ENCODE measurements at places on chromosomes 4 and X.

DNA sequence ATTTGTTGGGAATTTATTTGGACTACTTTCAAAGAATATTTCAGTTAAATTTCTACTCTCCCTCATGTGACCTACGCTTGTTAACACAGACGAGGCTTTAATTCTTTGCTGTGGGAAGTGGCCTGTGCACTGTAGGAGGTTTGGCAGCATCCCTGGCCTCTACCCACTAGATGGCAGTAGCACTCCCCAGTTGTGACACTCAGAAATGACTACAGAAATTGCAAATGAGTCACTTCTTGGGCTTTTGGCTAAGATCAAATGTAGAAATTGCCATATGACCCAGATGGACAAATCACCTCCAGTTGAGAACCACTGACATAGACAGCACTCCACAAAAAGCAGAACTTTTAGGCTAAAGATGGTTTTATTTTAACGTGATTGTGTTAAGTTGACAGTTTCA is 22.1 kb downstream of the PIR start:
- DNase-seq = peak; percentile 69
- no peak overlapping the region for H3K27ac ChIP-seq
- no peaks in the 10 kb centered on the region for H3K27me3 ChIP-seq
- no peak overlapping the region for H3K4me3 ChIP-seq

- no peaks in the 10 kb centered on the region for H3K36me3 ChIP-seq
- no peaks in the 10 kb centered on the region for H3K27me3 ChIP-seq
- no peak for DNase-seq
Measured at GRCh38 chr4:146260521-146260920, 46.2 kb downstream of the REELD1 start.

DNA sequence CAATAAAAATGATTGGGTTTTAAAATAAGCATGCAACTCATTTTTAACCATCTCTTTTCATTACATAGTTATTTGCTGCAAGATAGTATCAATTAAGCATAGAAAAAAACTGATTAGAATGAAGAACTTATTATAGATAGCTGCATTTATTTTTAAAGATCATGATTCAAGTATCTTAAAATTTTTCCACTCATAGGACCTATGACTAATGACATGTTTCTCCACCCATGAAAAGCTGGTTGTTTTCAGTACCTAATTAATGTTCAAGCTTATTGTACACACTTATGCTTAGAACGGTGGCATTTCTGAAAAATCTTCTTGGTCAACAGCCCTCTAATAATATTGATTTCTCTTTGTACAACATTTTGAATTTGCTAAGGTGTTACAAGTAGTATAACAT is 193.5 kb upstream of the PITX2 start:
- no peaks in the 10 kb centered on the region for H3K27me3 ChIP-seq
- no peak overlapping the region for H3K27ac ChIP-seq
- H3K4me3 ChIP-seq = no peak overlapping the region
- H3K4me1 ChIP-seq = no peaks in the 10 kb centered on the region
- no peaks in the 10 kb centered on the region for H3K36me3 ChIP-seq

DNA sequence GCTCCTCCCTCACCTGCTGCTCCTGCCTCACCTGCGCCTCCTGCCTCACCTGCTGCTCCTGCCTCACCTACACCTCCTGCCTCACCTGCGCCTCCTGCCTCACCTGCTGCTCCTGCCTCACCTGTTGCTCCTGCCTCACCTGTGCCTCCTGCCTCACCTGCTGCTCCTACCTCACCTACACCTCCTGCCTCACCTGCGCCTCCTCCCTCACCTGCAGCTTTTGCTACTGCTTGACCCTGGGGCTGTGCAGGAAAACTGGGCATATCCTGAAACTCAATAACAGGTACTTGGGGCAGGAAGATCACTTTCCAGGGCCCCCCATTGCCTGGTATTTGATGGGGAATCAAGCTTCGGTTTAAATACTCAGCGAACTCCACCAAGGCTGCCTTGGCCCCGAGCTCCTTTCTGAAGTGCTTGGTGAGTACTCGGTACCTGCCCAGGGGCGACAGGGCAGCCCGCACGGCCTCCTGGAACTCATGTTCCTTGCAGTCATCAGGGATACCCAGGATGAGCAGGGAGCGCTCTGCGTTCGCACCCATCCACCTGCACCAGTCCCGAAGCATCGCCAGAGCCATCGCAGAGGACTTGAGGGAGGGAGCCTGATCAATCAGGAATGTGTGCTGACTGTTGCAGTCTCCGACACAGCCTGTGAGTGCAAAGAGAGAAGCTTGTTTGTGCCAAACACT is 2.7 kb downstream of the PNMA6E start:
- H3K27ac ChIP-seq = no peak overlapping the region
- no peaks in the 10 kb centered on the region for H3K4me1 ChIP-seq
- H3K4me3 ChIP-seq = no peak overlapping the region
- H3K36me3 ChIP-seq = no peaks in the 10 kb centered on the region
- no peak for DNase-seq

- H3K27me3 ChIP-seq = no peaks in the 10 kb centered on the region
- H3K27ac ChIP-seq = no peak overlapping the region
- no peak for DNase-seq
- H3K4me1 ChIP-seq = peaks cover 7% of the 10 kb centered on the region
- no peak overlapping the region for H3K4me3 ChIP-seq
Measured at GRCh38 chr4:107937040-107937439, 5.7 kb downstream of the CYP2U1 start.

DNA sequence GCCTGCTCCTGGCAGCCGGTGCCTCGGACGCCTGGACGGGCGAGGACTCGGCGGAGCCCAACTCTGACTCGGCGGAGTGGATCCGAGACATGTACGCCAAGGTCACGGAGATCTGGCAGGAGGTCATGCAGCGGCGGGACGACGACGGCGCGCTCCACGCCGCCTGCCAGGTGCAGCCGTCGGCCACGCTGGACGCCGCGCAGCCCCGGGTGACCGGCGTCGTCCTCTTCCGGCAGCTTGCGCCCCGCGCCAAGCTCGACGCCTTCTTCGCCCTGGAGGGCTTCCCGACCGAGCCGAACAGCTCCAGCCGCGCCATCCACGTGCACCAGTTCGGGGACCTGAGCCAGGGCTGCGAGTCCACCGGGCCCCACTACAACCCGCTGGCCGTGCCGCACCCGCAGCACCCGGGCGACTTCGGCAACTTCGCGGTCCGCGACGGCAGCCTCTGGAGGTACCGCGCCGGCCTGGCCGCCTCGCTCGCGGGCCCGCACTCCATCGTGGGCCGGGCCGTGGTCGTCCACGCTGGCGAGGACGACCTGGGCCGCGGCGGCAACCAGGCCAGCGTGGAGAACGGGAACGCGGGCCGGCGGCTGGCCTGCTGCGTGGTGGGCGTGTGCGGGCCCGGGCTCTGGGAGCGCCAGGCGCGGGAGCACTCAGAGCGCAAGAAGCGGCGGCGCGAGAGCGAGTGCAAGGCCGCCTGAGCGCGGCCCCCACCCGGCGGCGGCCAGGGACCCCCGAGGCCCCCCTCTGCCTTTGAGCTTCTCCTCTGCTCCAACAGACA is 4.4 kb downstream of the SOD3 start:
- H3K4me1 ChIP-seq = peaks cover 29% of the 10 kb centered on the region
- H3K36me3 ChIP-seq = no peaks in the 10 kb centered on the region
- H3K27ac ChIP-seq = no peak overlapping the region
- no peaks in the 10 kb centered on the region for H3K27me3 ChIP-seq

DNA sequence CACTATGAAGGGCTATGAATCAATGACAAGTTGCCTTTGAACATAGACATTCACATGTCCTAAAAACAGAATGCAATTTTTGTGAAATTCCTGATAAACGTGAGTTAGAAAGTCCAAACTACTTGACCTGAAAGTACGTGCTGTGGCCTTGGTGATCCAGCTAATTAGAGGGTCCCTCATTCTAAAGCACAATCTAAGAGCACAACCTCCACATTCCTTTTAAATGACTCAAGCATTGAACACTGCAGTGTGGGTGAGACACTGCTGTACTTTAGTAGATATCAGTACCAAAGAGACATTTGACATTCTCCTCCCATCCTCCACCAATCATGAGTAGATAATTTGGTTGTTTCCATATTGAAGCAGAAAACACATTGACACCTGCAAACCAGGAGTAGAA is 73.5 kb downstream of the FAM47B start:
- no peak for DNase-seq
- no peak overlapping the region for H3K4me3 ChIP-seq
- H3K27ac ChIP-seq = no peak overlapping the region
- no peaks in the 10 kb centered on the region for H3K36me3 ChIP-seq

DNA sequence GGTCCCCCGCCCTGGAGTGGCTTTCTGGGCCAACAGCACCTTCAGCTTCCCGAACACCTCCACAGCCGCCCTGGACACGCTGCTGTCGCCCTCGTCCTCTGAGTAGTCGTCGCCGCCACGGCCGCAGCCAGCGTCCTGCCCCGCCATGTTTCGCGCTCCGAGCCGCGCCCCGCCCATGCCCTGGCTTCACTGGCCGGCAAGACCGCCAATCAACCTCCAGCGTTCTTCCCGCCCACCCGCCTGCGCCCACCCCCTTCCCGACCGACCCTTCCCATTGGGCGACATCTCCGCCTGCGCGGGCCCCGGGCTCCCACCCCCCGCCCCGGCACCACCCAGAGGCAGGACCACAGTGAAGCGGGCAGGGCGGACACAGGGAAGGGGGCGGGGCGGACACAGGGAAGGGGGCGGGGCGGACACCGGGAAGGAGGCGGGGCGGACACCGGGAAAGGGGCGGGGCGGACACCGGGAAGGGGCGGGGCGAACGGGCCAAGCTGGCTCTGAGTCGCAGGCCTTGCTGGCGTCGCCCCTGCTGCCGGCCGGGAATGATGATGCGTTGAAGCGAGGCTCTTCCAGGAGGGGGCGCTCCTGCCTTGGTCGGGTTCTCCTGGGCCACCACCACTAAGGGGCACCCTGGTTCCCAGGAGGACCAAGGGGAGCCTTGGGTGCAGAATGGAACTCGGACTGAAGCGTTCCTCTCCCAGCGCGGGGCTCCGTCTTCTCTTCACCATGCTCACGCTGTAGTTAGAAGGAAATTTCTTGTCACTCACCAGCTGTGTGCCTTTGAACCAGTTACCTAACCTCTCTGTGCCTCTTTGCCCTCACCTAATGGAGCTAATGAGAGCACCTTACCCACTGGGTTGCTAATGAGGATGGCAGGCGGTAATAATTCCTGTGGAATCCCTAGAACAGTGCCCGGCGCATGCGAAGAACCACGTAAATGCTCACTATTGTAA is at the start of gene HAUS7:
Gene HAUS7 (minus strand): TSS at position 166 of the 953 bp plus-strand sequence. CDS start 19 bp downstream, at position 147.
- H3K36me3 ChIP-seq = no peaks in the 10 kb centered on the region
- H3K4me3 ChIP-seq = peak within 1 kb of the TSS; percentile 58
- peak; percentile 83 for DNase-seq
- H3K27me3 ChIP-seq = no peaks in the 10 kb centered on the region
- peaks cover 18% of the 10 kb centered on the region for H3K4me1 ChIP-seq
- peak within 1 kb of the TSS; percentile 64 for H3K27ac ChIP-seq

DNA sequence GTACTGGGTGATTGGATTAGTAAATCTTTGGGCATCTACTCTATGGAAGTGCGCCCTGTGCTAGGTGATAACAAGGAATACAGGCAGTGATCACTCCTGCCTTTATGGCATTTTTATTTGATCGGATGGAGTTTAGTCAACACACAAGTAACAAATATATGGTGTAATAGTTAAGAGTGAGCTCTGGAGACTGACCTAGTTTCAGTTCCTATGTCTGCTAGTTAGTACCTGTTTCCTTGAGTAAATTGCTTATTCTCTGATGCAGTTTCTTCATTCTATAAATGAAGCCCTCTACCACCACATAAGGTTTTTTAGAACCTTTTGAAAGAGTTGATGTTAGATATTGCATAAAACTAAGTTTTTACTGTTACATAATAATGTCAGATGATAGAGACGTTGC is 134.6 kb downstream of the KDM6A start:
- no peak for DNase-seq
- no peak overlapping the region for H3K4me3 ChIP-seq
- H3K4me1 ChIP-seq = no peaks in the 10 kb centered on the region
- H3K27me3 ChIP-seq = no peaks in the 10 kb centered on the region

- H3K36me3 ChIP-seq = no peaks in the 10 kb centered on the region
- no peaks in the 10 kb centered on the region for H3K4me1 ChIP-seq
- no peak for DNase-seq
- H3K27me3 ChIP-seq = no peaks in the 10 kb centered on the region
Measured at GRCh38 chr4:168139336-168139735, 47.0 kb downstream of the ANXA10 start.

DNA sequence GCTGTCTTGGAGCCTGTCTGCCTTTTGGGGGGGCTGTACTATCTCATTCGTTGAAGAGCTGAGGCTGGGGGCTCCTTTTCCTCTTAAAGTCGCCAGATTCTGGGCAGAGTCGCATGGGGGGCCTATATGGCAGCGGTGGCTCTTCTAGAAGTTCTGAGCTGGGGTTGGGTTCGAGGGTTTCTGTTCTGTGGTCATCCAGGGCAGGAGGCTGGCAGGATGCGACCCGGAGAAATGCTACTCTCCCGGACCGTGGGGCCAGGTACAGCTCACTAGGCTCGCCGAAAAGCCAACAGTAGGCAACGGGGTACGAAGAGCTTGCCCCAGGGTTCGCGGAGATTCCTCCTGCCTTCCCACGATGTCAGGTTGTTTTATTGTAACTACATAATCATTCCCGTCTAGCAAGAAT is 1.9 kb upstream of the CITED1 start:
- no peaks in the 10 kb centered on the region for H3K4me1 ChIP-seq
- no peaks in the 10 kb centered on the region for H3K36me3 ChIP-seq
- H3K27me3 ChIP-seq = peaks cover 24% of the 10 kb centered on the region

DNA sequence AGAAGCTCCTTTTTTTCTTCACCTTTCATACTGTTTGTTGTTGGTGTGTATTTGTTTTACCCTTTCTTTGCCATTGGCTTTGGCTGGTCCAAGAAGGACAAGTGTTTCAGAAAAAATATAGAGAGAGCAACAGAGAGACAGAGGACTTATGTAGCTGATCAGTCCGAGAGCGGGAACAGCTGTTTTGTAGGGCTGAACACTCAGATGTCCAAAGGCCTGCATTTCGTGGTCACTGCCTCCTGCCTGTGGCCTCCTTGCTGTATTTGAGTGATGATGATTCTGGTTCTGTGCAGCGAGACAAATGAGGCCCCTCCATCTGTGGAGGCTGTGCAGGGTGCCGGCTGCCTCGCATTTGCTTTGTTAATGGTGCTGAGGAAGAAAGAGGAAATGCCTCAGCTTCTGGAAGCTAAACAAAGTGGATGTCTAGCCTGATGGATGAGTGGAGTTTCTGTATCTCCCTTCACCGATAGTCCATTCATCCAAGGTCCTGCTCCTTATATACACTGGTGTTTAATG is 19.8 kb upstream of the STOX2 start:
- no peak overlapping the region for H3K27ac ChIP-seq
- no peak for DNase-seq
- no peak overlapping the region for H3K4me3 ChIP-seq
- H3K27me3 ChIP-seq = no peaks in the 10 kb centered on the region
- no peaks in the 10 kb centered on the region for H3K4me1 ChIP-seq
- H3K36me3 ChIP-seq = no peaks in the 10 kb centered on the region

All from tibial artery (tissue), 4 donors.